Activated CD8-positive, alpha-beta memory T cell treated with anti-CD3 and anti-CD28 coated beads, Interleukin-2, amount 10 ng/mL, durations not matched to agents 7 days and 5 days (primary cell): ENCODE measurements at places on chromosomes 7 and 10.

GRCh38 chr7:30575910-30576309 lies 18.8 kb upstream of the GARS1 start:
- no peak for DNase-seq
- H3K27me3 ChIP-seq, result no peaks in the 10 kb centered on the region
- no peak overlapping the region for H3K27ac ChIP-seq
- peaks cover 68% of the 10 kb centered on the region for H3K36me3 ChIP-seq
- no peak overlapping the region for H3K4me3 ChIP-seq
- H3K4me1 ChIP-seq, result peaks cover 4% of the 10 kb centered on the region

GRCh38 chr10:71776481-71776925 lies 3.2 kb upstream of the VSIR start:
- H3K27ac ChIP-seq, result no peak overlapping the region
- no peak for DNase-seq
- no peaks in the 10 kb centered on the region for H3K27me3 ChIP-seq
- no peak overlapping the region for H3K4me3 ChIP-seq
- H3K36me3 ChIP-seq, result no peaks in the 10 kb centered on the region

DNA sequence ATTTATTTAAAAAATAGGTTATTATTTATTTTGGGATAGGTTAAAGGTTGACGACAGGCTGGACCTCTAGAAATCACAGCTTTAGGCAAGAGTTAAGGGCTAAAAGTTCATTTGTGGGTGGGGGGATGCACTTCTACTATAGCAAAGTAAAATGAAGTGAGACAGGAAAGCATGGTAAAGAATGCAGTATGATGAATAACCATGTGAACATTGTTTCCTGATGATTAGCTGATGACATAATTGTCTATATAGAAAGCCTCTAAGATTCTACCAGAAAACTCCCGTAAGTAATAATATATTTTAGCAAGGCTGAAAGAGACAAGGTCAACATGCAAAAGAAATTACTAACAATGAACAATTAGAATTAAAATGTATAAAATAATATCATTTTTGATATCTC lies 25.7 kb upstream of the PRSS37 start:
- H3K27me3 ChIP-seq, result no peaks in the 10 kb centered on the region
- no peak overlapping the region for H3K27ac ChIP-seq
- DNase-seq, result no peak
- no peak overlapping the region for H3K4me3 ChIP-seq
- H3K36me3 ChIP-seq, result no peaks in the 10 kb centered on the region

DNA sequence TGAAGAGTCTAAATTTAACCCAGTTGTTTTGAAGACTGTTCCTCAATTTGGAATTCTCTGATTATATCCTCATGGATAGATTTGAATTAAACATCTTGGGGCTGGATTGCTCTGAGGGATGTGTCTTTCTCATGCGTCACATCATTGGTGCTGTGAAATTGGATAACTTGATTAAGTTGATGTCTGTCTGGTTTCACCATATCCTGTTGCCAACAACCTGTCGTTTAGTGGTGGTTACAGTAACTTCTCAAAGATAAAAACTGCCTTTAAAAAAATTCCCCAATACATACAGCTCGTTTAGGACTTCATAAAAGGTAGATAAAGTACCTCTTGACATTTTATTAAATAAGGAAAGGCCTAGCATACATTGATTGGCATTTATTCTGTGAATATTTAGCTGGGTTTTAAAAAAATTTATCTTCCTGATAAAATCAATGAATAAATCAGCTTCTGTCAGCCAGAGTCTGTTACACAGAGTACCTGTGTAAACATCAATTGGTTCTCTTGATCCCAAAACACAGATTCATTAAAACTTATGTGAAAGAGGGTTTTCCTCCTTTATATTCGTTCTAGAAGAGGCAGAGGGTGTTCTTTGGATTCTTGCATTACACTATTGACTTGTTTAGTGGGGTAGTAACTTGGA lies 10.5 kb downstream of the CRCP start:
- H3K4me1 ChIP-seq, result peaks cover 36% of the 10 kb centered on the region
- H3K36me3 ChIP-seq, result peaks cover 9% of the 10 kb centered on the region
- H3K27me3 ChIP-seq, result no peaks in the 10 kb centered on the region
- H3K27ac ChIP-seq, result peak overlapping the region; percentile 37
- no peak overlapping the region for H3K4me3 ChIP-seq

DNA sequence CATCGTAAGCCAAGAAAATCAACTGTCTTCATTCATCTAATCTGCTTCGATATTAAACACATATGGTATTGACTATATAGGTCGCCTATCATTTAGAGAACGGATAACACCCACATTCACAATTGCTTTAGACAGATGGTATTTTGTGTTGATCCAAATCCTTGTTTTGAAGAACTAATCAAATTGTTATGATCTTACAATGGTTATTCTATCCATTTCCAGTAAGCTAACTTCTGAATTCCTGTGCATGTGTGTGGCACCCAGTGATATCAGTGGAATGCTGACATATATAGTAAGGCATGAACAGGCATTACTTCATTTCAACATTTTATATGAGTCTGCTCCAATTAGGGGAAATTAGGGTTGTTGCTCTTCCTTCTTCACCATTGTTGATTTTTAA lies 98.8 kb downstream of the SEMA3E start:
- no peak overlapping the region for H3K27ac ChIP-seq
- H3K36me3 ChIP-seq, result no peaks in the 10 kb centered on the region
- H3K4me1 ChIP-seq, result no peaks in the 10 kb centered on the region
- no peak for DNase-seq
